Activated naive CD8-positive, alpha-beta T cell treated with anti-CD3 and anti-CD28 coated beads, Interleukin-2, amount 10 ng/mL, durations not matched to agents 7 days and 5 days (primary cell): ENCODE measurements at places on chromosomes 4 and X.

DNA sequence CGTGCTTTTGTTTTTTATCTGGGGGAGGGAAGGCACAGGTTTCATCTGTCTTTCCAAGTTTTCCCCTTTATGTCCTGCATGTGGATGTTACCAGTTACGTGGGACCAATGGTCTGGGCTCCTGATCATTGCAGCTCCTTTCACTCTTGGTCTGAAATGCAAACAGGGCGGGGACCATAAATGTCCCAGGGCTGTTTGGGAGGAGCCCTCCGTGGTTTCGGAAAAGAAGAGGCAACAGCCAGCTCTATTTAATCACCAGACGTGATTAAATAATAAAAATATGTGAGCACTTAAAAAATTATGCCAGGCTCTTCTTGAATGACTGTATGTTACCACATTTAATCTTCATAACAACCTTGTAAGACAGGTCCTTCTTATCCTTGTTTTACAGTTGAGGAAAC, 30.8 kb upstream of the C1GALT1C1 start:
- DNase-seq = no peak
- H3K4me3 ChIP-seq = no peak overlapping the region
- no peaks in the 10 kb centered on the region for H3K4me1 ChIP-seq
- peaks cover 2% of the 10 kb centered on the region for H3K27me3 ChIP-seq
- H3K36me3 ChIP-seq = no peaks in the 10 kb centered on the region

DNA sequence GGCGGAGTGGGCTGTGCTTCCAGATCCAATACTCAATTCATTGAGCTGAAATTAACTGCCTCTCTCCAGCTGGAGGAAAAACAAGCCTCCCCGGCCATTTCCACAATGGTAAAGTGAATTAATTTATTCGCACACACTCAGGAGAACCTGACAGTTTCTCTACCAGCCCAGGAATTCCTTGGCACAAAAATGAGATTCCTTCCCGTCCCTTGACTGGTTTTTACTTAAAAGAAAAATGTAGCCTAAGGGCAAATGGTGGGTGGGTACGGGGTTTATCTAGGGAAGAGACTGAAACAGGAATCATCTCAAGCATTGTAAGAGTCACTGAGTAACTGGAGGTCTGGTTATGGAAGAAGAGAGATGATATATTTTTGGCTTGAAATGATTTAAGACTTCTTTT, 102.7 kb downstream of the VCX3A start:
- H3K27ac ChIP-seq = no peak overlapping the region
- H3K4me3 ChIP-seq = no peak overlapping the region
- H3K36me3 ChIP-seq = no peaks in the 10 kb centered on the region
- H3K27me3 ChIP-seq = no peaks in the 10 kb centered on the region
- H3K4me1 ChIP-seq = no peaks in the 10 kb centered on the region
- no peak for DNase-seq

DNA sequence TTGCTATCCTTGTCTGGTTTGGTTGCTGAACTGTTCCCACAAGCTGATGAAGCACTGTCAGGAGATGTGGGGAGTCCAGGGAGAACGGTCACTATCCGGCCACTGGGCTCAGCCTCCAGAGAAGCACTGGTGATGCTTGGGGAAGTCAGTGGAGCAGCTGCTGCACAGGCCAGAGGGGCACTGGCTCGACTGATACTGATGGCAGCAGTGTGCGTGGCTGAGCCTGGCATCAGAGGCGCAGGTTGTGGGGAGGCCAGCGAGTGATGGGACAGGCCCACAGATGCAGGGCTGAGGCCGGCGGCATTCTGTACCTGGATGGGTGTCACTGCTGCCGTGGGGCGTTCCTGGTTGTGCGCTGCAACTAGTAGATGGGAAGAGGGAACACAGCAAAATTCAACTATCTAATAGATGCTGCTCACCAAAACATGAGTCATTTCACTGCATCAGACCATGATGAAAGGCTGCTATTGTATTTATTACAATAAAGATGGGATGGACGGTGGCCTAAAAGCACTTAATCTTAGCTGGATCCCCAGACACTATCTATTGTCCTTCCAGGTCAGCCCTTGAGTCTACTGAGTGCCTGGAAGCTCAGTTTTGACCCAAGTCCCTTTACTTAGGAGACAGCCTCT, 106.3 kb upstream of the CBR4 start:
- no peaks in the 10 kb centered on the region for H3K36me3 ChIP-seq
- no peaks in the 10 kb centered on the region for H3K4me1 ChIP-seq
- DNase-seq = no peak
- no peak overlapping the region for H3K27ac ChIP-seq
- H3K4me3 ChIP-seq = no peak overlapping the region
- no peaks in the 10 kb centered on the region for H3K27me3 ChIP-seq

DNA sequence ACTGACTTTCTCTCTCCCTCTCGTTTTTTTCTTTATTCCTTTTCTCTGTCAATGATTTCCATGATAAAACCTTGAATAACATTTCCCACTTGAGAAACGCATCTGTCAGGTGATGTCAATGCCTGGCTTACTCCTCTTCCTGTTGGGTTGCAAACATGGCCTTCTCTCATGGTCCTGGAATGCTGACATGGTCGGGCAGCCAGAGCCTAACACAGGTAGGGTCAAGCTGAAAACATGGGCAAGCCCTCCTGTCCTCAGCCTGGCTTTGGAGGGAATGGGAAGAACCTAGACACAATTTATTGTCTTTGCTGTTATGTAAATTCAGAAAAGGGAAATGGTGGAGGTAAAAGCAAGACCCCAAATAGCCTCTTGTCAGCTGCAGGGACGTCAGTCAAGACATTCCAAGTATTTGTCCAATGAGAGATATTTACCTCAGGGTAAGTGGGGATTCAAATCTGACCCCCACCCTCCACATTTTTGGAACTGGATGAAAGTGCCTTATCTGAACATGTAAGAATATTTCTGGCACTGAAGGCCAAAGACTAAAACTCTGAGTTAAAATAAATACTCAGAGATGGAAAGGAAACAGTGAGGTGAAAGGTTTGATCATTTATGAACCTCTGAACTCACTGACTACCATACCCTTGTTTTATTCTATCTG, 473.8 kb downstream of the SPRY1 start:
- no peak for DNase-seq
- H3K4me3 ChIP-seq = no peak overlapping the region
- no peaks in the 10 kb centered on the region for H3K4me1 ChIP-seq
- H3K27me3 ChIP-seq = peaks cover 3% of the 10 kb centered on the region

DNA sequence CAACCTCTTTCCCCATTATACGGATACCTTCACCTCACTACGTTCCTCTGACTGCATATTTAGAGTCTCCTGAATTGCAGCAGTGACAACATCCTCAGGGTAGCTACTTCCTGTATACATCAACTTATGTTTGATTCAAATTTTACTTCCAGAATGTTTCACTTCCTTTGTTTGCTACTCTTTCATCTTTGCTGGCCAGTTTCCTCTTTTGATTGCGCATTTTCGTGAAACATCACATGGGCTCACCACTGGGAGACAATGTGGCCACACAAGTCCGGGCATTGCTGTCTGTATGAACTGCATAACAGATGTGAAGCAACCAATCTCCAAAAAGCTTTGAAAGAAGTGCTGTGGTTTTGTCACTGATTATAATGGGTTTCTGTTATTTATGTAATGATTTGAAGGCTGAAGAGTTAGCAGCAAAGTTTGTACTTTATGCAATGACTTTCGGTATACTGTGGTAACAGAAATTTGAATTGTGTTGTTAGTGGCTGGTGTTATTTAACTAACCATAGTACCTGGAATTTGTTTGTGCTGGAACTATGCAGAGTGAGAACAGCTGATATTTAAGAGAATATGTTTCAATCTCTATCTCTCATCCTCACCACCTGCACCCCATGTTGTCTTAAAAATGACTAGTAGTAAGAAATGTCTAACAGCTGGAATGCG, 7.4 kb downstream of the SNCA start:
- DNase-seq = peak; percentile 39
- H3K27me3 ChIP-seq = peaks cover 14% of the 10 kb centered on the region
- H3K4me1 ChIP-seq = peaks cover 16% of the 10 kb centered on the region
- peak overlapping the region; percentile 73 for H3K27ac ChIP-seq
- peak overlapping the region; percentile 67 for H3K4me3 ChIP-seq

- no peaks in the 10 kb centered on the region for H3K27me3 ChIP-seq
- no peak overlapping the region for H3K27ac ChIP-seq
- H3K4me1 ChIP-seq = no peaks in the 10 kb centered on the region
- DNase-seq = no peak
- H3K4me3 ChIP-seq = no peak overlapping the region
- no peaks in the 10 kb centered on the region for H3K36me3 ChIP-seq
Observed at GRCh38 chr4:45566896-45567603, 556.8 kb downstream of the GABRG1 start.

- H3K36me3 ChIP-seq = no peaks in the 10 kb centered on the region
- H3K27me3 ChIP-seq = peaks cover 38% of the 10 kb centered on the region
- H3K4me1 ChIP-seq = no peaks in the 10 kb centered on the region
- no peak within 1 kb of the TSS for H3K27ac ChIP-seq
- DNase-seq = no peak
Observed at GRCh38 chrX:73446831-73447230, at the start of gene CDX4. TSS of gene CDX4 (plus strand) at chrX:73447053. CDS start at chrX:73447254, 201 bp downstream.

DNA sequence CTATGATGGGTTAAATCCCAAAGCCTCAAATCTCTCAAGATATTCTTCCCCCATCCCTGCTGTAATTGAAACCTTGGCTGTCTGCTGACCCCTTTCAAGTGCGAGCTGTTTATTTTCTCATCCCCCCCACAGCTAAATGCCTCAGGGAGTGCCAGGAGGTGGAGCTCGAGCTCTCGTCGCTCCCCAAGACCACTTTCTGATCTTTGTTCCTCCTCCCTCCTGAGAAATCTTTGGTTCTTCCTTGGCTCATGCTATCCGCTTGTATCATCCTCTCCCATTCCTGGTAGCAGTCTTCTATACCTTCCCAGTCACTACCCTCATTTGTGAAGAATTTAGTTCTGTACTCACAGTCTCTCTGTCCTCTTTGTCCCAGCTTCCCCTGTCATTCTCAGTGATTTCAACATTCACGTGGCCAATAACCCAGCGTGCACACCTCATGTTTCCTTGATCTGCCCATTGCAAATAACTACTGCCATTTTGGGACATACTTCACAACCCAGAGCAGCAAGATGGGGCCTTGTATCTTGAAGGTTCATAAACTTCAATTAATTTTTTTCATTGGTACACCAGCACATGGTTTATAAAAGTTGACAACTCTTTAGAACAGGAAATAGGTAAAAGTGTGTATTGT, 9.2 kb upstream of the SLC25A43 start:
- no peak overlapping the region for H3K4me3 ChIP-seq
- H3K36me3 ChIP-seq = no peaks in the 10 kb centered on the region
- H3K27ac ChIP-seq = no peak overlapping the region
- H3K4me1 ChIP-seq = peaks cover 5% of the 10 kb centered on the region
- no peak for DNase-seq

GRCh38 chr4:860561-860960, 34.6 kb upstream of the CPLX1 start:
- no peak for DNase-seq
- H3K27me3 ChIP-seq = no peaks in the 10 kb centered on the region
- no peak overlapping the region for H3K4me3 ChIP-seq
- no peak overlapping the region for H3K27ac ChIP-seq

- no peaks in the 10 kb centered on the region for H3K27me3 ChIP-seq
- no peak overlapping the region for H3K4me3 ChIP-seq
- no peaks in the 10 kb centered on the region for H3K36me3 ChIP-seq
- H3K4me1 ChIP-seq = no peaks in the 10 kb centered on the region
Observed at GRCh38 chr4:158043971-158044618, 128.7 kb downstream of the GASK1B start.

GRCh38 chr4:37388681-37389365, 144.3 kb downstream of the NWD2 start:
- no peak overlapping the region for H3K4me3 ChIP-seq
- H3K4me1 ChIP-seq = no peaks in the 10 kb centered on the region
- no peak for DNase-seq
- no peaks in the 10 kb centered on the region for H3K36me3 ChIP-seq
- H3K27me3 ChIP-seq = peaks cover 8% of the 10 kb centered on the region

- H3K27me3 ChIP-seq = no peaks in the 10 kb centered on the region
- no peaks in the 10 kb centered on the region for H3K36me3 ChIP-seq
- no peaks in the 10 kb centered on the region for H3K4me1 ChIP-seq
- no peak overlapping the region for H3K4me3 ChIP-seq
Observed at GRCh38 chr4:189124149-189124758, 816.4 kb upstream of the FRG1 start.

DNA sequence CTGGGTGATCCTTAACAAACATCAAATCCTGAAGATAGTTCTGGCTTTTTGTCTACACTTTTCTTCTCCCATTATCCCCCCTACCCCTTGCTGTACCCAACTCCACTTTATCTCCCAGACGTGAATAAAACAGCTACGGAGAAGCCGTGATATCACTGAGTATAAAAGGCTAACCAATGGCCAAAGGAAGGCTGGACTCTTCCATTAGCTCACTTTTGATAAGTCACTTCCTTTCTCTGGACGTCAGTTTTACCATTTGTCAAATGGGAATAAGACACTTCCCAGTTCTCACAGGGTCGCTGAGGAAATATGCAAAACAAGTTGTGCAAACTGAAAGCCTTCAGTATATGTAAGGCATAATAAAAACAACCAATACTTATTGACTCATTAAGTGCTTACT, 38.6 kb upstream of the EDA2R start:
- H3K27me3 ChIP-seq = no peaks in the 10 kb centered on the region
- no peak for DNase-seq
- no peaks in the 10 kb centered on the region for H3K4me1 ChIP-seq
- H3K27ac ChIP-seq = no peak overlapping the region
